Esophagus squamous epithelium (tissue), 5 donors: ENCODE measurements at places on chromosomes 6 and 20.

GRCh38 chr6:166855416-166855815 lies 100.9 kb downstream of the RNASET2 start:
- DNase-seq = no peak

DNA sequence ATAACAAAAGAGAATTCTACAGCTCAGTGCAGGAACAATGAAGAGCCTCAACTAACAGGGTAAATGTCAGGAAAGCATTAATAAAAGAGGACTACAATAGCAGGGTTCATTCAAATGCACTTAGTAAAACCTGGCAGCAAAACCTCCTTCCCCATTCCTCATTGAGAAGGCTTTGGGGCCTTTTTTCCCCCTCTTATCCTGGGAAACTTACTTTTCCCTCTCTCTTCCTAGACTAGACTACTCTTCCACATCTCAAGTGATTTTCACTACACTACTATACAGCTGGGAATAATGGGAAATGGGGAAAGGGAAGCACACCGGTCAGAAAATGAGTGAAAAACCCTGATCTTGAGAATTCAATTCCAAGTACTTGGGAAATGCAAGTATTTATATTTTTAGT lies 10.1 kb downstream of the ROMO1 start:
- no peak for DNase-seq

DNA sequence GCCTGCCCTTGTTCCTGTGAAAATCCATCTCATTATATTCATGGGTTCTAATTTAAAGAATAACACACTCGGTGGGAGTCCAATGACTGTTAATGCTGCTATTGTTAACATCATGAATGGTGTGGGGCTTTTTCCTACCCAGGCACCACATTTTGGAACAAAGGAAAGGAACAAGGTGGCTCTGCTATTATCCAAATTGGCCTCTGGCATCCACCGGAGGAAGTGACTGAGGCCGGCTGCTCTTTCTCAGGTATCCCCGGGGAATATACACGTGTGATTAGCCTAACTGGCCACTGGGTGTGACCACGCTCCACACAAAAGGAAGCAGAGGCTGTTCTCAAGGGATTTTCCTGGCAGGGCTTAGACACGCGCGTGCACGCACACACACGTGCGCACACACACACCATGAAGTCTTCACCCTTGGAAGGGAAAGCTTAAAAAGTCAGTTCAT lies 601.2 kb upstream of the ARID1B start:
- no peak for DNase-seq

GRCh38 chr20:48538856-48539255 lies 288.9 kb downstream of the PREX1 start:
- no peak for DNase-seq

DNA sequence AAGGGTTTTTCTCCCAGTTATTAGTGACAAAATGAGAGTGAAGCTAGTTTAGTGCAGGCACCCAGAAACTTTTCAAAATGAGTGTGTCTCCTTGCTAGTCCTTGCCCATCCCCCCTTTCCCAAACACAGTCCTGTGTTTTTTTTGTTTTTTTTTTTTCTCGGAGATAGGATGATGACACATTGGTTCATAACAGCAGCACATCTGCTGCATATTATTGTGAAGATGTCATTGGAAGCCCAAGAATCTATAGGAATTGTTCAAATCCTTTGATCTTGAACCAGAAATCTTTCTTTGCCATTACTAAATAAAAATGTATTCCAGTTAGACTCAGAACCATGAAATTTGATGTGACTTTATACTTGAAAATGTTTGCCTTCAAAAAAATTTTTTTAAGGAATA lies 162.4 kb downstream of the FRK start:
- DNase-seq = no peak

GRCh38 chr6:39769012-39769411 lies 23.2 kb upstream of the DAAM2 start:
- no peak for DNase-seq

DNA sequence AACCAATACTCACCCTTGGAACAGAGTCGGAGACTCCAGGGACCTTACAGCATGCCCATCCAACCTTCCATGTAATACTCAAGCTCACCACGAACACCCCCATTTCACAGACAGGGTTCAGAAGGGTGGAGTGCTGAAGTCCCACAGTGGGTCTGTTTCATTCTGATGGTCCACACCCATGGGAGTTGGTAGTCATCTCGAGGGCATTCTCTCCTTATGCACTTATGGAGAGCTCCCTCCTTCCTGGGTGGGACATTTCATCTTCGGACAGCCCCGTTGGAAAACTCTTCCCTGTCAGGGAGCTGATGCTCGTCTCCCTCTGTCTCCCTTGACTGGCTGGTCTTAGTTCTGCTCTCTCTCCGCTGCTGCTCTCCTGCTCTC lies 38.9 kb downstream of the COX4I2 start:
- DNase-seq = no peak

DNA sequence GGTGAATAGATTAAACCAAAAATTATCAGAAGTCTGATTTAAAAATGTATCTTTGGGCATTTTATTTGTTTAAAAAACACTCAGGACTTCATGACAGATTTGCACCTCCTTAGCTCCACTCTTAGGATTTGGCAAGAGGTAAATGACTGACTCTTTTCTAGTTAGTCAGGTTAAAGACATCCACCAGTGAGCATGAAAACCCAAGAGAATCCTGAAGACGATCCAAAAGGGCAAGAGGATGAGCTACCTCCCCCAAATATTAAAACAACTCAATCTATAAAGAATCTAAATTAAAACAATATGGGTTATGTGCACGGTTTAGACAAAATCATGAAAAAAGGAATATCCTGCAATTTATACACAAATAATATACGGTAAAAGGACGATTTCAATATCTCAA lies 89.4 kb upstream of the OPRM1 start:
- DNase-seq = no peak

- DNase-seq = no peak
Observed at GRCh38 chr20:48298851-48299484, 513.7 kb upstream of the SULF2 start.

DNA sequence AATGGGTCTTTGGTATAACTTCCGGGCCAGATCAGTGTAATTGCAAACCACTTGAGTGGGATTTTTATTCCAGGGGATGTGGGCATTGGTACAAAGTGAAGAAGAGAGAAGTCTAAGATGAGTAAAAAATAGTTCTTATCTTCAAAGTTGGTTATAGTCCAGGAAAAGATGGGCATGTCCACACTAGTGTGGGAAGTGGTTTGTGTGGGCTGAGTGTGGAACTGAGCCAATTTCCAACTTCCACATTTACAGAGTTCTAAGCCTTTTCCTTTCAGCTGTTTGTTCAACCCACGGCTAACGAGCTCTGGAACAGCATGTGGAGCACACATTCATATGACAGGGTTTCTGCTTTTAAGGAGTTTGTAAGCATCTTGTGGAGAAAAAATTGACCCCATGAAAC lies 72.3 kb upstream of the IFNGR1 start:
- no peak for DNase-seq

DNA sequence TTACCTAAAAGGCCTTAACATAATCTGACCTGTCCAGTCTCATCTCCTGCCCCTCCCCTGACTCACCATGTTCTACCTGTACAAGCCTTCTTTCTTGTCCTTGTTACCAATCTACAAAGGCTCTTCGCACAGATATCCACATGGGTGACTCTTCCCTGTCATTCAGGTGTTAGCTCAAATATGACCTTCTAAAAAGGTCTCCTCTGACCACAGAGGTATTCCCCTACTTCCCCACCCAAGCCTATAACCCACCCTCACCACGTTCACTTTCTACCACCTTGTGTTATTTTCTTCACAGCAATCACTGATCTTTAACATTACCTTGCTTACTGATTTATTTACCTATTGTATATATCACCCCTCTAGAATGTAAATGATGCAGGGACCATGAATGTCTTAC lies 96.7 kb downstream of the BTBD9 start:
- no peak for DNase-seq

- no peak for DNase-seq
Observed at GRCh38 chr20:51766994-51767866, 960 bp downstream of the ATP9A start.

- DNase-seq = no peak
Observed at GRCh38 chr6:79184086-79184485, 50.4 kb downstream of the HMGN3 start.

DNA sequence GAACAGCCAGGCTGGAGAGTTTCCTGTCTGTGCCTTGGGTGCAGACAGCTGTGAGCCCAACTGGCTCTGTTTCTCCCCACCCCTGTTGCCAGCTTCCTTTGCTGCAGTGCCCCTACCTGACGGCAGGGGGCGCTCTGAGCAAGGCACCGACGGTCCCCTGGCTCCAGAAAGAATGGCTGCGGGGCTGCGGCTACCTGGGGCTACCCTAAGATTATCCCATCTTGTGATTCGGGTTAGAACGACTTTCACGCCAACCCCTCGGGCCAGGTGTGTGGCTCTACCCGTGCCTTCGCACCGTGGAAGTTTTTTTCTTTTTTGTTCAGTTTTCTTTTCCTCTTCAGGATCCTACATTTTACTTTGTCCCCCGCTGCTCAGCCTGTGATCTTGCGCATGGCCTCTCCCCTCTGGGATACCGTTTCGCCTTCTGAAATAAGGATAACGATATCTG lies 33.4 kb upstream of the AAR2 start:
- DNase-seq = no peak

- DNase-seq = no peak
Observed at GRCh38 chr6:111809766-111810165, 63.5 kb downstream of the FYN start.

- no peak for DNase-seq
Observed at GRCh38 chr20:49999329-49999728, 16.5 kb downstream of the SNAI1 start.

- no peak for DNase-seq
Observed at GRCh38 chr6:11283629-11284028, 51.2 kb upstream of the NEDD9 start.

- no peak for DNase-seq
Observed at GRCh38 chr20:11980263-11980662, 62.6 kb downstream of the BTBD3 start.

- no peak for DNase-seq
Observed at GRCh38 chr20:11431621-11432020, 486.1 kb upstream of the BTBD3 start.

- DNase-seq = no peak
Observed at GRCh38 chr6:109701774-109702173, 10.7 kb downstream of the FIG4 start.

DNA sequence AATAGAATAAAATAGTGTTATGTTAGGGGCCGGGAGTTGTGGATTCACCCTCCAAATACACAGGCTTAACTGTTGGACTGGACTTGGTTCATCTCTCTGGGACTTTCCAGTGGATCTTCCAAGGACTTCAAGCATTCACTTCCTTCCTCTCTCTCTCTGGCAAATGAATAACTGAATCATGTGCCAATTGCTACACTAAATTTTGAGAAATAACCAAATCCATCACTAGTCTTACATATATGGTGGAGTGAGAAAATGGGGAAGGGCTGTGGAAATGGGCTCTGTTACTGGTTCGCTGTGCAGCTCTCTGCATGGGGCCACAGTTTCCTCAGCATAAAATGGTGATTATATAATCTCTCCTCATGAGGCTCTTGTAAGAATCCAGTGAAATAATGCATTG lies 6.8 kb upstream of the KIAA1755 start:
- DNase-seq = no peak
